ENCODE measurements at places on chromosomes 1 and 21.
A peak's percentile ranks its signal among the peaks of the same experiment; 100 is the strongest.

DNA sequence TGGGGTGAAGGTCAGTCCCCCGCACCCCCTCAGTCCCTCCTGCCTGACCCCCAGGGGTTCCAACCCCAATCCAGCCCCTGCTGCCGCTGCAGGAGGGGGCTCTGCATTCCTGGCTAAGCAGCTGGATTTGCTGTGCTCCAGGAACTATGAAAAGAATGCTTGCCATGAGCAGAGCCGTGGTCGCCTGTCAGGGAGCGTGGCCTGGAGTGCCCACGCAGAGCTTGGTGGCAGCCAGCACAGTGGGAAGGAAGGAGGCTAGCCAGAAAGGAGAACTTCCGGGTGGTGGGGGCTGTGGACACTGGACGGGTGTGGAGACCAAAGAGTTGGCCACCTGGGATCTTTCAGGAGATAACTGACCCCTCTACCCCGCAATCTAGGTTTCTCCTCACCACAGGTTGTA lies 5.6 kb downstream of the COL8A2 start:
- no peak for DNase-seq

DNA sequence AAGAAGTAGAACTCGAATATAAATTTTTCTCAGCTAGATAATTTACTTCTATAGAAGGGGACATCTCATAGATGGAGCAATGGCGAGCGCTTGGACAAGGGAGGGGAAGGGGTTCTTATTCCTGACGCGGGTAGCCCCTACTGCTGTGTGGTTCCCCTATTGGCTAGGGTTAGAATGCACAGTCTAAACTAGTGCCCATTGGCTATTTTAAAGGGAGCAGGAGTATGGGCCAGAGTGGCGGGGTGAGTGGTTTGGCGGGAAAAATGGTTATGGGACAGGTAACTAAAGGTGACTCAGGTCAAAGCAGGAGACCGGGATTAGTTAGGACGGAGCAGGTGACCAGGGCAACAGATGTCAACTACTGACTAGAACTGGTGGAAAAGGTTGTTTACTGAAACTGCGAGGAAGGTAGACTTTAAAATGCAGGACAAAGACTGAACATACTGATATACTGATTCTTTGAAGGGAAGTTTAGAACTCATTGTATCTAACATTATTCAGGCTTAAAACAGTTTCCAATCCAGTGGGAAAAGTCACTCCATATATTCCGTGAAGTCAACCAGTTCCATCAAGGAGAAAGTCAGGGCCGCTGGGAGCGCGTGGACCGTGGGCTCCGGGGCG lies 940 bp upstream of the ATAD3A start:
- peak; percentile 80 for DNase-seq

DNA sequence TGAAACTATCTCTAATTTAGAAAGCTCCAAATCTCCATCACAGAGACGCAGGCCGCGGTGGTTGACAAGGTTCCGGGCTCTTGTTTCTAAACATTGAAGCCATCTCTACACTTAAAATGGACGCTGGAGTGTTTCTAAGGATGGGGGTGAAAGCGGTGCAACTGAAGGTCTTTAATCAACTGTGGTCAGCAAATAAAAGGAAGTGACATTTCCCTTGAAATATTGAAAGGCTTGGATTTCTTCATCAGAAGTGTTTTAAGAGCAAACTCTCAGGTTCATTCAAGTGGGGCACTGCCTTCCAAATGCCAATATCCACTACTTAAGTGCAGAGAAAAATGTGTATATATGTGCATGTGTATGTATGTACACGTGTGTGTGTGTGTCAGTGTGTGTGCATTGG lies 117.3 kb downstream of the KAZN start:
- no peak for DNase-seq

GRCh38 chr1:236518322-236518721 lies 5.5 kb upstream of the LGALS8 start:
- DNase-seq, result no peak

- no peak for DNase-seq
Measured at GRCh38 chr1:175857756-175858155, 114.4 kb upstream of the TNR start.

DNA sequence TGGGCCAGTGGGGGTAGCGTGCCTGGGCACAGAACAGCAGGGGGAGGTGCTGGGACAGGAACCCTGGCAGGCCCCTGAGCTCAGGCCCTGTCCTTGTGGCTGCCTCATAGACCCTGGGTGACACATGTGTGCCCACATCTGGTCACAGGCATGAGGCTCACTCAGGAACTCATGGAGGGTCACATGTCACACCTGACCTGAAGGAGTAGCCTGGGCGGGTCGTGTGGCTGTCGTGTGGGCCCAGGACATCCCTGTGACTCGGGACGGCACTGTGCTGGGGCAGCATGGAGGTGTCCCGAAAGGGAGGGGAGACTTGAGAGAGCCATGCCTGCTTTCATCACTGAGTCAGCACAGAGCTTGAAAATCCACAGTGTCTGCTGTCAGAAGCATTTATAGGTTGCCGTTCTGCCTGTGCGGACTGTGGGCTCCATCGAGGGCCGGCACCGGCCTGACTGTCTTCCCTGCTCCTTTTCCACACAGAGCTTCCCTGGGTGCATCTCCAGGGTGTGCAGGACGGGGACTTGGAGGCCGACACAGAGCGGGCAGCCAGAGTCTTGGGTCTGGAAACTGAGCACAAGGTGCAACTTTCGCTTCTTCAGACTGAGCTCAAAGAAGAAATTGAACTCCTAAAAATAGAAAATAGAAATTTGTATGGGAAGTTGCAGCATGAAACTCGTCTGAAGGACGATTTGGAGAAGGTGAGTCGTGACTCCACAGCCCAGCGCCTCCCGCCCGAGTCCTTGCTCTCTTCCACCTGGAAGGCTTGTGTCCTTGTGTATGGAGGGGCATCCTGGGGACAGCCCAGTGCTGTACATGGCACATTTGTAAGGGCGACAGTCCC lies 32.8 kb downstream of the PCNT start:
- no peak for DNase-seq

DNA sequence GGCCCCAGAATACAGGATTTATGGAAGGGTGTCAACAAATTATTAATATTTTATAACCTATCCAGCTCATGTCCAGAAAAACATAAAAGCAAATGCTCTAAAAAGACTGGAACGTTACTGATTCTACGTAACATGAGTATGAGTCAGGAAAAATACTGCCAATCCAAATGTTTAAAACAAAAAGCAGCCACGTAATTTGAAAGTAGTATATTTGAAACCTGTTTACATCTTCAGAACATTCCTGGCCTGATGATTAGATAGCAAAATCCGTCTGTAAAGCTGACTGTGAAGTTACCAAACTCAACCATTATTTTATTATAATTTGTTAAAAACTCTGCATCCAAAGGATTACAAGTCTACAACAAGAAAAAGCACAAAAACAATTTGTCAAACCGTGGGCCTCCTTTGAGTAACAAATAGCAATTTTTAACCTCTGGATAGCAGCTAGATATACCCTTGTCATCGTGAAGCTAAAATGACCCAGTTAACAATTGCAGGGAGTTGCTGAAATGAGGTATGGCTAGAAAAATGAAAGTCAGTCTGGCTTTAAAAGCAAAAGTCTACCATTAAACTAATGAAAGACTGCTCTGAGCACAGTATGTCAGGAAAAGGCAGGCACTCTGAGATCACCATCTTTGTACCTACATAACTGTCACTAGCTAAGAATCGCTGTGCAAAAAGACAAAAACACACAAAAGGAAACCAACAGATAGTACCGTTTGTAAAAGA lies 1.2 kb downstream of the UBR4 start:
- DNase-seq, result no peak

- DNase-seq, result no peak
Measured at GRCh38 chr1:151840421-151840820, 801 bp upstream of the C2CD4D start.

GRCh38 chr21:45618287-45618686 lies 25.2 kb upstream of the PCBP3 start:
- peak; percentile 99 for DNase-seq

DNA sequence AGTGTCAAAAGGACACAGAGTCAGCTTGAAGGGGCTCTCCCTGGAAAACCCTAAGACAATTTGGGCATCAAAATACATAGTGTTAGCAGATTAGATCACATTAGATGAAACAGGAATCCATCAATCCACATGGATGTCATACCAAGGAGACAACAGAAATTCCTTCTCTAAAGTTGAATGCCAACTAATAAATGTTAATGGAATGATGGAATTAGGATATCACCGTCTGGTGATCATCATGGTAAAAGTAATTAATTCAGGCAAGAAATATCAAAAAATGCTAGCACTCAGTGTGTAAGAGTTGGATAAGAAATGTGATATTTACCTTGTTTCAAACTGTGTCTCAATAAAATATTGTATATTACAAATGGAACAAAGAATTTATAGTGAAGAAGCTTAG lies 10.9 kb upstream of the SLC25A24 start:
- no peak for DNase-seq

GRCh38 chr1:107933736-107934135 lies 31.2 kb downstream of the VAV3 start:
- no peak for DNase-seq

- no peak for DNase-seq
Measured at GRCh38 chr1:159146980-159147379, 24.4 kb upstream of the CADM3 start.

GRCh38 chr1:24636661-24637357 lies 6.3 kb upstream of the SRRM1 start:
- no peak for DNase-seq

DNA sequence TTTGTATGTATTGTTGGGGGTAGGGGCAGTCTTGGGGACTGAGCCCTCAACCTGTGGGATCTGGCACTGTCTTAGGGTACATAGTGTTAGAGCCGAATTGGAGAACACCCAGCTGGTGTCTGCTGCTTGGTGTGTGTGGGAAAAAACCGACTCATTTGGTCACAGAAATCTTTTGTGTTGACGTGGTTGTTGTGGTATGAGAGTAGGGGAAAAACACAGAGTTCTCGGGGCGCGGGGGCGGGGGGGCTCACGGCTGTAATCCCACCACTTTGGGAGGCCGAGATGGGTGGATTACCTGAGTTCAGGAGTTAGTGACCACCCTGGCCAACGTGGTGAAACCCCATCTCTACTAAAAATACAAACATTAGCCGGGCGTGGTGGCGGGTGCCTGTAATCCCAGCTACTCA lies 15.3 kb upstream of the SRSF10 start:
- DNase-seq, result no peak

DNA sequence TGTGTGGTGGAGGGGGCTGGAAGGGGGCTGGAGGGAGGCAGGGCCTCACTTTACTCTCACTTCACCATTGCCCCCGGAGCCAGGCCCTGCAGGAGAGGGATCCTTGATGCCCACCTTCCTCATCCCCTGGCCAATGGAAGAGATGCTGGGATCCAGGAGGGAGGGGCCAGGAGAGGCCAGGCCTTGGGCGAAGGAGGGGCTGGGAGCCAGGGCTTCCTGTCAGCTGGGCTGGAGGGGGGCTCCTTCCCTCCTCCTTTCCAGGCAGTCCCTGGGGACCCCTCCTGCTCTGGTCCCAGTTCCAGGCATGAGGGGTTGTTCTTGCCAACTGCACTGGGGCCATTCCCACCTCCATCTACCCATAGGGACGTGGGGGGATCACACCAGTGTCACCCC lies 5.7 kb downstream of the AHDC1 start:
- DNase-seq, result peak; percentile 53

DNA sequence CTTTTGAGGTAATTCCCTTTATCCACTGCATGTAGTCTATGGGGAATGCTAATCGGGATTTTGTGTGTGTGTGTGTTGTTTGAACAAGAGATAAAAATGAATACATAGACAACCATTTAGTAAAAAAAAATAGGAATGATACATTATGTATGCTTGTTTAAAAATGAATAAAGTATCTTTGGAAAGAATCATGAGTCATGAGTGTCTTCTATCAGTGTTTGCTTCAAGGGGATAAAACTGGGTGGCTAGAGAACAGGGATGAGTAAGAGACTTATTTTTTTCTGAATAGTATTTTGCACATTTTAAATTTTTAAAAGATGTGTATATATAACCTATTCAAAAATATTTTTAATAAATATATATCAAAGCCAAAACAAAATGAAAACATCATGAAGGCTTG lies 839.4 kb upstream of the ADGRL4 start:
- no peak for DNase-seq

DNA sequence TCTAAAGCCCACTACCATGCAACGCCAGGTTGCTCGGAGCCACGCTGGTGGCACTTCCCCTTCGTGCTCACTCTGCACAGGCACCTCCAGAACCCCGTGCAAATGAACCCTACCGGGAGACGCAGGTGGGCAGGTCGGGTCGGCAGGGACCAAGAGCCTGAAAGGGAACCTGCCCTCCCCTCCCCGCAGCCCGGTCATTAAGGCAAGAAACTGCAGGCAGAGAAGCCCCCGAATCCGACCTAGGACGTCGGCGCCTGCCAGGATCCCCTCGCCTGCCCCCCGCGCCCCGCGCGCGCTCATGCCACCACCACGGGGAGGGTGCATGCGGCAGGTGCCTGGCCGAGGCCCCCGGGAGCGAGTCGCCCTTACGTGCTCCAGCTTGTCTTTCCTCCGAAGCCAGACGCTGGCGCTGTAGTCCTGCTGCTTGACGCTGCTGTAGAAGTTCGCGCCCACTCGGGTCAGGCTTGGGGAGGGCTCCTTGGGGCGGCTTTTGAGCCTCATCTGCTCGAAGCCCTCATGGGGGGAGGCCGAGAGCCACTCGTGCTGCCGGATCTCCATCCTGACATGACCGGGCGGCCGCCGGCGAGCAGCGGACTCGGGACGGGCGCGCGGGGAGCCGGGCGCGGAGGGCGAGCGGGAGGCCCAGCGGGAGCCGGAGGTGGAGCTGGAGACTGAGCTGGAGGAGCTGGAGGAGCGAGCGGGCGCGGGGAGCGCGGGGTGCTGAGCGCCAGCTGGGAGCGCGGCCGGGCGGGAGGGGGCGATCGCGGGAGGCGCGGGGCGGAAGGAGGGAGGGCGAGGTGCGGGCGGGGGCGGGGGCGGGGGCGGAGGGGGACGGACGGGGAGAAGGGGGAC lies 552 bp downstream of the PLD5 start:
- DNase-seq, result peak; percentile 91

GRCh38 chr1:1381294-1381693 lies 6.3 kb upstream of the AURKAIP1 start:
- no peak for DNase-seq

DNA sequence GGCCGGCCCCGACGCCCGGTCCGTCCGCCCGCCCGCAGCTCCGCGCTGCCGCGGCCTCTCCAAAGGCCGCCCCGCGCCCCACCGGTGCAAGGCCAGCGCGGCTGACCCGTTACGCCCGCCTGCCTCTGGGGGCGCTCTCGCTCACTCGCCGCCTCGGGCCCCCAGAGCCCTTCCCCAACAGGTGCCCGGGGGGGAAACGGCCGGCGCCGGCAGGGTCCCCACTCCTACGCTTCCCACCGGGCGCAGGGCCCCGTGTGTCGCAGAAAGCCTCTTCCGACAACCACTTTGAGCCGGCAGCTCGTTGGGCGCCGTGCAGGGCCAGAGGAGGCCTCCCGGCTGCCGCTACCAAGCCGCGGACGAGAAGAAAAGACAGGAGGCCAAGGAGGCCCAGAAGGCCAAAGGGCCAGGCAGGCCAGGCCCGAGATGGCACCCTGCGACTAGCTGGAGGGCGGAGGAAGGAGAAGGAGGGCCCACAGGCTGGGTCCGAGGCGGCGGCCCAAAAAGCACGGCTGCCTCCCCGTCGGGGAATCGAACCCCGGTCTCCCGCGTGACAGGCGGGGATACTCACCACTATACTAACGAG lies 64.9 kb upstream of the FCGR2A start:
- peak; percentile 72 for DNase-seq
